NCI-H226 (cell line): ENCODE measurements at places on chromosomes 3 and 15.

- DNase-seq = no peak
These were observed 26.1 kb downstream of the PPP2R3A start for GRCh38 chr3:135991621-135992020.

GRCh38 chr3:158205994-158206393, 96.1 kb downstream of the RSRC1 start:
- DNase-seq = no peak

- DNase-seq = no peak
These were observed 533.4 kb upstream of the TGFBR2 start for GRCh38 chr3:30073040-30073439.

DNA sequence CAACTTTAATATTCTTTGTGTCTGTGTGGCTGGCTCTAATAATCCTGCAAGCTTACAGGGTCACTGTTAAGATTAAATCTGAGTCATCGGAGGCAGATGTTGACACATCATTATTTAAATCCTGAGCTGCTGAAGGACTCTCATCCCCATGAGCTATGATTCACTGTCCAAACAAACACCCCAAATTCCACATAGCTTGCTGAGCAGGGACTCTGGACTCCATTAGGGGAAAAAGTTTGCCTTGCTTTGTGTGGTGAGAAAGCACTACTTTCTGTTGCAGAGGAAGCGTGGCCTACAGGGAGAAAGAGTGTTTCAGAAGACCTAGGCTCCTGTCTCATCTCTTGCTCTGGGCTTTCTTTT, 213.7 kb downstream of the PDCD6IP start:
- DNase-seq = peak; percentile 97

GRCh38 chr15:31732726-31733125, 297.6 kb upstream of the CHRNA7 start:
- DNase-seq = no peak
